H4 (cell line): ENCODE measurements at places on chromosomes 11 and 22. TPM values are rescaled to one million over a fixed set of nuclear protein-coding genes. Genes with fewer than 3 reads are reported as not detected.

SEPTIN5 gene
- 10.9 and 15.8 TPM in 2 replicates for total RNA-seq

MFNG gene
- total RNA-seq, result 0.08 TPM in 1 of 2 replicates, not detected in the other

OR5L2 gene
- total RNA-seq, result not detected in 2 replicates

DNA sequence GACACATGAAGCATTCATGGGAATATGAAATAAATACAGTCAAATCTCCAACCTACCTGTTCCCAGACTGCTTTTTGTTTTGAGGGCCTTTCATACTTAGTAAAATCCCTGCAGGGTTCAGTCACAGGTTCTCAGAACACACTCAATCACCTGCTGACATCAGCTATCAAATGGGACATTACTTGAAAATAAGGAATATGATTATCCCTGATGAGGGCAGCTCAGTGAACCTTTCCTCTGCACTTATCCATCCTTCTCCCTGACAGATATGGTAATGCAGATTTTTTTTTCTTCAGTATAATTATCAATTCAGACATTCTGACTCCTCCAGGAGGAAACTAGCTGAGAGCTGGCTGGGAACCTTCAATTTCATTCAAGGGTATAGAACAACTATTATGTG, 1127.4 kb upstream of the CCDC90B start:
- no peak for DNase-seq

- no peak for DNase-seq
Measured at GRCh38 chr22:23544852-23545251, 35.2 kb downstream of the IGLL1 start.

DNA sequence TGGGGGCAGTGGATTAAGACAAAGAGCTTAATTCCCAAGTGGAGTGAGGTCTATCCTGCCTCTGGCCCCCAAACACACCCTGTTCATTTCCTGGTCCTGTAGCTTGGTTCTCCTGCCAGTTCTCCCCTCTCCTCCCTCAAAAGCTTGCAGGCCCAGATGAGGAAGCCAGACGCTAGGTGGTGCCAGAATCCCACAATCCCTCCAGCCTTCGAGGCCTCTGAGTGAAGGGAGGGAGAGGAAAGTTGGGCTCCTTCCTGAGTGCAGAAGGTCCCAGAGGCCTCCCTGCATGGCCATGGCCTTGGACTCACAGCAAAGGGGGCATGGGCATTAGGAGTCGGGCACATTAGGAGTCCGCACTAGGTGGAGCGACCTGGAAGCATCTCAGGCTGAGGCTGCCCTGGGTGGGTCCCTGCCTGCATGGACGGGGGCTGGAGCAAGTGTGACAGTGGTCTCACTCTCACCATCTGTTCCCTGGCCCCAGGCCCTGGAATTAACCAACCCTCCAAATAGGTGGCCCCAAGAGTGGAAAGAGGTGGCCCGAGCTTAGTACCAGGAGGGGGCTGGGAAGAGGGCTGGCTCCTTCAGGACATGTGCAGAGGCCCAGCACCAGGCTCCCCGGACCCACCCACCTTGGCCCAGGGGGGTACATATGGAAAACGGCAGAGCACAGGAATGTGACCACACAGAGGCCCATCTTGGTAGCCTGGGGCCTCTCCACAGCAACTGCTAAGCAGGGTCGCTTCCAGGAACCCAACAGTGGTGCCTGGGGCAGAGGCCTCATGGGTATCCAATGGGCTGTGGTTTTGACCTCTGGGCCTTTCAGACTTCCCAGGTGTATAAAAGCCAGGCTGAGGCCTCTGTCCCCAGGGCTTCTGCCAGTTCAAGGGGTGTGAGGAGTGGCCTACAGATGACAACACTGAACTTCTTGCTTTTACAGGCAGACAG, 5.2 kb downstream of the FXYD2 start:
- peak; percentile 76 for DNase-seq

DNA sequence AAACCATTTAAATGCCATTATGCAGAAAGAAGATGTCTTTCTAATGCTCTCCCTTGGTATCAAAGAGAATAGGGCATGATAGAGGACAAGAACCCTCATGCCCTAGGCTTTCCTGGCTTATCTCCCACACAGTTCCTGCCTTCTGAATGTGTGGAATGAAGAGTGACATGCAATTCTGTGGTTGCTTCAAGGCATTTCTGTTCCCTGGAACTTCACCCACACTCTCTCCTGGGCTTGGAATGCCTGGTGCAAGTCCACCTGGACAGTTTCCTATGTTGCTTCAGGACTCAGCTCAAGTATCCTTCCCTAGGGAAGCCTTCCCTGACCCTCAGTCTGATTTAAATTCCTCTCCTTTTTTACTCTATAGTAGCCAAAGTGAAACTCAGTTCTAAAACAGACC, 53.8 kb upstream of the DRD2 start:
- DNase-seq, result peak; percentile 35

DNA sequence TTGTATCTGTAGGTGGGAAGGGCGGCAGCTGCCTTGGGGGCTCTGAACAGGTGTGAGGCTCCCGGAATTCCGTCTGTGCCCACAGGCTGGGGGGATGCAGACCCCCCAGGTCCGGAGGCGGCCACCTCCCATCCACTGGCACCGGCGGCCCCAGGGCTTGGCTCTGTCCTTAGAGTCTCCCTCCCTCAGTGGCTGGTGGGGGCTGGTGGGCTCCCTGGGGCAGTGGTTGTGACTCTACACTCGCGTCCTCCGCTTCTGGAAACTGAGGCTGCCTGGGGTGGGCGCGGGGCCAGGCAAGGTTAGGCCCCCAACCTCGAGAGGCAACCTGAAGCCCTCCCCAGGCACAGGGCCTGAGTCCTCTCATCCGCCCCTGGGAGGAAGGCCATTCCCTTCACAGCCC, 1305.4 kb downstream of the BRD1 start:
- no peak for DNase-seq

- DNase-seq, result no peak
Measured at GRCh38 chr11:11318961-11319360, 34.1 kb downstream of the CSNK2A3 start.

DNA sequence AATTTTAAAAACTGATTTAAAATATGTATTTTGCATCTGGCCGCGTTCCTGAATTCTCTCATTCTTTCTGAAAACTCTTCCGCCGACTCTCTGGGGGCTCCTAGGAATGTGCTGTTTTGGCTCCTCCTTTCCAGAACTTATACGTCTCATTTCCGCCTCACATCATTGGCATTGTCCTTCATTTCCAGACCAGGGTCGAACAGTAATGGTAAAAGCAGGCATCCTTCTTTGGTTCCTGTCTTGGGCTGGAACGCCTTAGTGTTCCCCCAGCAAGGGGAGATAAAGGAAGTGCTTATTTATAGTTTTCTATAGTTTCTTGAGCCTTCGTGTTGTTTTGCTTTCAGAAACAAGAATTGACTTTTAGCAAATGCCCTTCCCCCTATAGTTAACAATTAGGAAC, 10.9 kb upstream of the TNNT3 start:
- DNase-seq, result no peak

GRCh38 chr11:105027678-105028077, 4.7 kb upstream of the CASP5 start:
- DNase-seq, result no peak

GRCh38 chr11:108804511-108804910, 139.6 kb downstream of the DDX10 start:
- no peak for DNase-seq

GRCh38 chr11:8265681-8266241, 2.1 kb upstream of the LMO1 start:
- no peak for DNase-seq
